ENCODE measurements at places on chromosomes 6 and 20. TPM values are rescaled to one million over a fixed set of nuclear protein-coding genes. Genes with fewer than 3 reads are reported as not detected.

GRCh38 chr6:137571854-137572253 is 77.7 kb upstream of the OLIG3 start:
- H3K27ac ChIP-seq, result no peak overlapping the region
- no peak overlapping the region for H3K4me3 ChIP-seq
- H3K27me3 ChIP-seq, result peaks cover 16% of the 10 kb centered on the region
- DNase-seq, result peak; percentile 61
- H3K36me3 ChIP-seq, result no peaks in the 10 kb centered on the region

FOXA2 gene
- total RNA-seq, result not detected

DNA sequence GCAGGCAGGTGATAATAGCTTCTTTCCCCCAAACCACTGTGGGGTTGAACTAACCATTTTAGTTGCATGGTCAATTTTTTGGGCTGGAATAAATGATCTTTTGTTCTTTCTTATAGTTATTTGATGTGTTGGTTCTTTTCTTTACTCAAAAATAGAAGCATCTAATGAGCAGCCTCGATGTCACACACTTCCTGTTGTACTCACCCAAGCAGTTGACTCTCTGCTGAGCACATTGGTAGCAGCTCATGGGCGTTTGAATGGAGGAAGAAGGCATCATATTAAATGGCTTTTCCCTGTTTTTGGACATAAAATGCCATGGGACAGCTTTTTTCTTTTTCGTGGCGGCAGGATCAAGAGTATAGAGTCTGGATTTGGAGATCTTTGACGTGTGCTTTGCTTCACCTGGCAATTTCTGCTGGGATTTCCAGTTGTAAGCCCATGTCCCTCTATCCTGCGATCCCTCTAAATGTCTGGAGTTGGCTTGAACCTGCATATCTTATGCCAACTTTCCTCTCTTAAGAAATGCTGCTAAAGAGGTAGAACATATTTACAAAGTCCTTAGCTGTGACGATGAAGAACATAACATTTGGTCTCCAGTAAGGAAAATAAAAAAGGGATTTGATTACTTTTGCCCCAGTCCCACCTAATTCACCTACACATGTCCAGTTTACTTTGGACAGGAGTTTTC is 268.3 kb downstream of the PRL start:
- H3K4me1 ChIP-seq, result peaks cover 19% of the 10 kb centered on the region
- no peaks in the 10 kb centered on the region for H3K27me3 ChIP-seq
- H3K4me3 ChIP-seq, result no peak overlapping the region
- H3K36me3 ChIP-seq, result no peaks in the 10 kb centered on the region
- no peak overlapping the region for H3K27ac ChIP-seq
- no peak for DNase-seq

GRCh38 chr20:62366370-62367135 is 559 bp downstream of the LAMA5 start:
- H3K27me3 ChIP-seq, result no peaks in the 10 kb centered on the region
- peak; percentile 66 for DNase-seq
- H3K27ac ChIP-seq, result no peak overlapping the region
- peaks cover 31% of the 10 kb centered on the region for H3K4me1 ChIP-seq
- H3K4me3 ChIP-seq, result peak overlapping the region; percentile 49
- no peaks in the 10 kb centered on the region for H3K36me3 ChIP-seq

GRCh38 chr20:37393863-37394542 is 48.1 kb downstream of the SRC start:
- H3K36me3 ChIP-seq, result no peaks in the 10 kb centered on the region
- H3K27ac ChIP-seq, result no peak overlapping the region
- no peaks in the 10 kb centered on the region for H3K27me3 ChIP-seq
- DNase-seq, result no peak
- H3K4me3 ChIP-seq, result no peak overlapping the region
- H3K4me1 ChIP-seq, result no peaks in the 10 kb centered on the region

GRCh38 chr6:96138406-96138805 is 122.6 kb downstream of the FUT9 start:
- no peak overlapping the region for H3K4me3 ChIP-seq
- H3K27me3 ChIP-seq, result no peaks in the 10 kb centered on the region
- no peaks in the 10 kb centered on the region for H3K4me1 ChIP-seq
- H3K27ac ChIP-seq, result no peak overlapping the region

GRCh38 chr6:117118490-117118889 is 146.9 kb upstream of the VGLL2 start:
- H3K36me3 ChIP-seq, result no peaks in the 10 kb centered on the region
- H3K4me3 ChIP-seq, result no peak overlapping the region
- no peak for DNase-seq
- H3K27ac ChIP-seq, result no peak overlapping the region
- H3K27me3 ChIP-seq, result no peaks in the 10 kb centered on the region

RAET1E gene
- not detected for total RNA-seq

DNA sequence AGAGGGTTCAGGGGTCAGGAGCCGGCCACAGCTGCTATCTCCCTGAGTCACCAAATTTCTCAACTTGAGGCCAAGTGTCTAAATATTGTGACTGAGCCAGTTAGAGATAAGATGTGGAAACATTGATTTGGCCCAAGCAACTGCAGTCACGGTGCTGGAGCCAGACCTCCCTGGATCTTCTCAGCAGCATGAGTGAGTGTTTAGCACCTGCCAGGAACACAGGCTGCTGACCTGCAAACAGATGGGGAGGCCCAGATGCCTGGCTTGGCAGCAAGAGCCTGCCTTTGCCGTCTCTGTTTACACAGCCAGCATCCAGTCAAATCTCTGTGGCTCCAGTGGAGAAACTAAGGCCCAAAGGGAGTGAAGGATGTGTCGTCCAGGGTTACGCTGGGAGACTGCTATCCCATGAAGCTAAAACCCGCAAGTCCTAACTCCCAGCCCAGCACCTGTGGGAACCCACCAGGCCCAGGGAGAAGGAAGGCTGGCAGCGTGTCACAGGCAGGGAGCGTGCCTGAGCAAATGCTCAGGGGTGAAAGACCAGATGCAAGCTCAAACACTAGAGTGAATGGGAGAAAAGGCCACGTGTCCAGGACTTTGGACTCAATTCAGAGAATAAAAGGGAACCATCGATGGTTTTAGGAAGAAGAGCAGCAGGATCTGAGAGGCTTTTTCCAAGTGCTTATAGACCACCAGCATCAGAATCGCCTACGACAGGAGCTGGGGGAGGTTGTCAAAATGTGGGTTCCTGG is 15.9 kb upstream of the PTGIS start:
- no peaks in the 10 kb centered on the region for H3K4me1 ChIP-seq
- peaks cover 5% of the 10 kb centered on the region for H3K27me3 ChIP-seq
- no peak for DNase-seq
- no peak overlapping the region for H3K4me3 ChIP-seq
- H3K36me3 ChIP-seq, result no peaks in the 10 kb centered on the region
- H3K27ac ChIP-seq, result no peak overlapping the region

DNA sequence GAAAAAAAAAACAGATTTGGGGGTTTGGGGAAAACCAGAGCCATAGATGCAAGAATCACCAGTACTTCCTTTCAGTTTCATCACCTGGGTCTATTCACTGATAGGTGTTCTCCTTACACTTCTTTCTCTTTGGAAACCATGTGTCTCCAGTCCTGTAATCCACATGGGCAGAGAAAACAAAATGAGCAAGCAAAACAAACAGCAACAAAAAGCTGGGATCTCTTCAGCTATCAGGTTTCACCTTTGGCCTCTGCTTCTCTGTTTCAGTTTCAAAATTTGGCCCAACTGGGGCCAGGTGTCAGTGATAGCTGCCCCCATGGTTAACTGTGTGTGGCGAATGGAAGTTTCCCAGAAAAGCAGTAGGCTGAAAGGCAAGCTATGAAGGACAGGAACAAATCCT is 220.0 kb upstream of the THBS2 start:
- no peak overlapping the region for H3K27ac ChIP-seq
- no peaks in the 10 kb centered on the region for H3K36me3 ChIP-seq
- DNase-seq, result no peak
- no peak overlapping the region for H3K4me3 ChIP-seq

DNA sequence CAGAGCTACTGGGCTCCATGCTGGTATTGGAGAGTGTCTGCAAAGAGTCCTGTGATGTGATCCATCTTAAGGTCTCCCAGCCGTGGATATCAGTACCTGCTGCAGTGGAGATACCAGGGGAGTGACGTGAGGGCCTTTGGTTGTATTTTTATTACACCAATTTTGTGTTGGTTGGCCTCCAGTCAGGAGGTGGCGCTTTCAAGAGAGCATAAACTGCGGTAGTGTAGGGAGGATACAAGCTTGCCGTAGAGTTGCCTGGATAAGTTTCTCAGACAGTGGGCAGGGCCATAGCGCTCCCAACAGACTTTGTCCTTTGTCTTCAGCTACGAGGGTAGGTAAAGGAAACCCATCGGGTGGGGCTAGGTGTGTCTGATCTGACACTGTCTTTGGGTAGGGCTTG is 113.0 kb upstream of the CEP162 start:
- H3K27me3 ChIP-seq, result no peaks in the 10 kb centered on the region
- no peaks in the 10 kb centered on the region for H3K4me1 ChIP-seq
- no peak for DNase-seq
- no peaks in the 10 kb centered on the region for H3K36me3 ChIP-seq
- H3K27ac ChIP-seq, result no peak overlapping the region

NT5E gene
- 24.8 TPM for total RNA-seq

C20orf141 gene
- not detected for total RNA-seq

PPP1R18 gene
- 121 TPM for total RNA-seq

DNA sequence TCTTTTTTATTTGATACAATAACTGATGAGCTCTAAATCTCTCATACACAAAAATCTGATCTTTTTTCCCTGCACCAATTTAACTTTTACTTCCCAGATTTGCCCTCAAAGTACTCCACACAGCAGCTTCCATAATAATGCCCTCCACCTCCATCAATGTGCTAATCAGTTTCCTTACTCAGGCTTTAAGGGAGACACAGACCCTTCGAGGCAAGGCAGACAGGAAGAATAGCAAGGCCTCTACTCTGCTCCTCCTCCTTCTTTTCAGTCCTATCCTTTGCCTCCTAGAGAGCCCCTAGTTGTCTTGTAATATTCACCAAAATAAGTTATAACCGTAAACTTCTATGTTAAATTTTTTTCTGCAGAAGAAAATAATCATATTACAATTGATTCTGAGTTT is 444.9 kb upstream of the RNF217 start:
- no peaks in the 10 kb centered on the region for H3K4me1 ChIP-seq
- H3K4me3 ChIP-seq, result no peak overlapping the region

SIRPG gene
- total RNA-seq, result not detected

SCGN gene
- total RNA-seq, result not detected

SPATS1 gene
- not detected for total RNA-seq

Data from B cell (primary cell).